Left cardiac atrium (tissue), 4 donors: ENCODE measurements at places on chromosomes 13 and 19.
A peak's percentile ranks its signal among the peaks of the same experiment; 100 is the strongest.

GRCh38 chr19:35585848-35586247, at the start of gene PMIS2:
Gene PMIS2, plus strand, starts transcription at chr19:35586173. Its CDS starts 87 bp downstream, at chr19:35586260.
- no peak for DNase-seq

DNA sequence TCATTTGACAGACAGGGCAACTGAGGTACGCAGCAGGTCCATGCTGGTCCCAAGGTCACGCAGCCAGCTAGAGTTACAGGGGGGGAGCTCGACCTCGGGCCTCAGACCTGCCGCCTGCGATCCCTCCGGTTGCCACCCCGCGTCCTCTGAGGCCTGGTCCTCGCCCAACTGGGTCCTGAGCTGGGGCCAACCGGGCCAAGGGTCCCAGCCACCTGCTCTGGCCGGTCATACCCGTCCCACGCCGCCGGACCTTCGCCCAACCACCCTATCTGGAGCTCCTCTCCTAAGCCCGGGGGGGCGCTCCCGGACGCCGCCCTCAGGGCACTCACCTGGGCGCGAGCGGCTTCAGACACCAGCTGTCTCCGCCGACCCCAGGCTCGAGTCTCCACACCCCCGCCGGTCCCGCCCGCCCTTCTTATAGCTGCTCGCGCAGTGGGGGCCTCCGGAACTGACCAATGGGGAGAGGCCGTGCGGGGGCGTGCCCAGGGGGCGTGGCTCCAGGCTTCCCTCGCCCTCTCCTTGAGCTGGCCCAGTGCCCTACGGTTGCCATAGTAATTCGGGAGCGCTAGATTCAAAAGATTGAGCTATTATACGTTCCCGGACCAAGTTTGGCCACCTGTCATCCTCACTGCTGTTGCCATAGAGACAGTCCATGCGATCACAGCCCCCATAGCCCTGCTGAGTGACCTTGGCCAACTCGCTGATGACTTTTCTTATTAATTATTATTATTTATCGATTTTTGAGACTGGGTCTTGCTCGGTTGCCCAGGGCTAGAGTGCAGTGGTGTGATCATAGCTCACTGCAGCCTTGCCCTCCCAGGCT, at the start of gene PLIN5:
PLIN5 (minus strand) TSS at position 389 of the 823 bp plus-strand sequence. CDS start 1,150 bp downstream, outside the sequence.
- peak; percentile 86 for DNase-seq

DNA sequence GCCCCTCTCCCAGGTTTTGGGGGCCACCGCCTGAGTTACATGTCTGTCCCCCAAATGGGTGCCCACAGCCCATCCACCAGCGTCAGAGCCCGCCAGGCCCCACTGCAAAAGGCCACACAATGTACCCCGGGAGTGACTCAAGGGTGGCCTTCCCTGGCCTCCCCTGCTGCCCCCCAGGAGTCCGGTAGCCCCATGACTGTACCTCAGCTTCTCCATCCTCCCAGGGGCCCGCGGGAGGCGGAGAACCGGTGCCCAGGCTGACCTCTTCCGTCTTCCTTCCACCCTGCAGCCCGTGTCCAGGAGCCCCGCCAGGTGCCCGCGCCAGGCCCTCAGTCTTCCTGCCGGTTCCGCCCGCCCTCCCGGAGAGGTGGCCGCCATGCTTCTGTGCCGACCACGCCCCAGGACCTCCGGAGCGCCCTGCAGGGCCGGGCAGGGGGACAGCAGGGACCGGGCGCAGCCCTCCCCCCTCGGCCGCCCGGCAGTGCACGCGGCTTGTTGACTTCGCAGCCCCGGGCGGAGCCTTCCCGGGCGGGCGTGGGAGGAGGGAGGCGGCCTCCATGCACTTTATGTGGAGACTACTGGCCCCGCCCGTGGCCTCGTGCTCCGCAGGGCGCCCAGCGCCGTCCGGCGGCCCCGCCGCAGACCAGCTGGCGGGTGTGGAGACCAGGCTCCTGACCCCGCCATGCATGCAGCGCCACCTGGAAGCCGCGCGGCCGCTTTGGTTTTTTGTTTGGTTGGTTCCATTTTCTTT, 10.3 kb downstream of the CBARP start:
- no peak for DNase-seq

DNA sequence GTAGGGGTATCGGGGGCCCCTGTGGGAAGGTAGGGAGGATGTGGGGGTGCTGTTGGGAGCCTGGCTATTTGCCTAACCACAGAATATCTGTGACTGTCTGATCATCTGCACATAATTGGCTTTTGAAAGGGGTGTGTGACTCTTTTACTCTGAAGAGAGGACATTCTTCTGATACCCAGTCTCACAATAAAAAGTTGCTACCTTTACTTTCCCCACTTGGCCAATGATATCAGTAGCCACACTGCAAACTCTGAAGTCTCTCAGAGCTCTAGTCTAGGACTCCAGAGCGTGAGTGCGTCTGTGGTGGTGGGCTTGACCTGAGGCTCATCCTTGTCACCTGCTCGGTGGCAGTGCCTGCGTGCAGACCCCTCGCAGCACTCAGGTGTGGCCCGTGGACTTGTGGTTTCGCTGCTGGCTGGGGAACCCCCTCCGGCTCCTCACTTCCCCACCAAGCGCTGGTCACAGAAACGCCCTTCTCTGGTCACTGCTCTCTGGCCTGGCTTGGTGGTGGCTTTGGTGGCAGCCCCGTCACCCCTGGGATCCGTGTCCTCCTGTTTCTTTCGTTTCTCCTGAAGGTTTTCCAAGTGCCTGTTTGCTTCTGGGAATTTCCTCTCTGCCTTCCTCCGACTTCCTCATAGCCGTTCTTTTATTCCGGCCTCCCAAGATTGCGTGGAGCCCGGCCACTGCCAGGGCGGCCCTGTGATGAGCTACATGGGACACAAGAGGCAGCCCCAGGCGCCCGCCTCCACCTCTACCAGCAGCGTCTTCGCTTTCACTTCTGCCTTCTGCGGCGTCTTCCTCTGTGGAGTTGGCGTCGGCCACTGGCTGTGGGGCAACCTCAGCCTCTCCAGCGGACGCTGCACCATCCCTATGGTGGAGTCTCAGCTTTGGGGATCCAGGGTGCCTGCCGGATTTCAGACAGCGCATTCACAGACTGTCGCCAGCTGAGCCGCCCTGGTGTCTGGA, 78.0 kb downstream of the ATP11A start:
- peak; percentile 50 for DNase-seq

- DNase-seq, result no peak
These were observed 910.8 kb upstream of the SLITRK6 start for GRCh38 chr13:86710013-86710412.

- no peak for DNase-seq
These were observed 204.9 kb downstream of the COL4A1 start for GRCh38 chr13:110102053-110102452.

DNA sequence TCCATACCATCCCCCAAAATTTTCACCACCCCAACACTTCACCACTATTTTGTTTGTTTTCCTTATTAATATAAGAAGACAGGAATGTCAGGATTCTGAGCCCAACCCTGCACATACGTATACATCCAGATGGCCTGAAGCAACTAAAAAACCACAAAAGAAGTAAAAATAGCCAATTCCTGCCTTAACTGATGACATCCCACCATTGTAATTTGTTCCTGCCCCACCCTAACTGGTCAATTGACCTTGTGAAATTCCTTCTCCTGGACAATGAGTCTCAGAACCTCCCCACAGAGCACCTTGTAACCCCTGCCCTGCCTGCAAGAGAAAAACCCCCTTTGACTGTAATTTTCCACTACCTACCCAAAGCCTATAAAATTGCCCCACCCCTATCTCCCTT, 132.5 kb downstream of the ZNF675 start:
- DNase-seq, result no peak

DNA sequence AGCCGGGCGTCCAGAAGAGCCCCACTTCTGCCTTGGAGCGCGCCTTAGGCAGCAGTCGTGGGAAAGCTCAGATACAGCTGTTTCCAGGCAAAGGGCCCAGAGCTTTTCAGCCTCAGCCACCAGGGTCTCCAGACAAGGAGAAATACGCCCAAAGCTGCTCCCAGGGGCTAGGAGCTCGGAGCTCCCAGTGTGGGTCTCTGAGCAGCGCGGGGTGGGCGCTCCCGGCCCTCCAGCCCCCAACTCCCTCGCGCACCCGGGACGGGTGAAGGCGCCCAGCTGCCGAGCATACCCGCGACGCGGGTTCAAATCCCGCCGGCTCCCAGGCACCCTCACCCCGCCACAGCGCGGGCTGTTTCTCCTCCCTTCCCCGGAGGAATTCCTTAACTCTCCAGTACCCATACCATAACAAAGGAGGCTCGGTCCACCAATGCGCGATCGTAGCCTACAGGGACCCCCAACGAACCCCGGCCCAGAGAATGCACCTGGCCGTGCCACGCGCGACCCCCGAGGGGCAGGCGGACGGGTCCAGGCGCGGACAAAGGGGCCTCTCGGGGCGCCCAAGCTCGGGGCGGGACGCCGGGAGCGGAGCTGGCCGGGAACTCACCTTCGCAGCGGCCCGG, 507 bp downstream of the COL4A1 start:
- no peak for DNase-seq

GRCh38 chr19:35077411-35078223, 36.1 kb downstream of the HPN start:
- no peak for DNase-seq

GRCh38 chr13:98175823-98176222, 1.2 kb downstream of the RNF113B start:
- no peak for DNase-seq

DNA sequence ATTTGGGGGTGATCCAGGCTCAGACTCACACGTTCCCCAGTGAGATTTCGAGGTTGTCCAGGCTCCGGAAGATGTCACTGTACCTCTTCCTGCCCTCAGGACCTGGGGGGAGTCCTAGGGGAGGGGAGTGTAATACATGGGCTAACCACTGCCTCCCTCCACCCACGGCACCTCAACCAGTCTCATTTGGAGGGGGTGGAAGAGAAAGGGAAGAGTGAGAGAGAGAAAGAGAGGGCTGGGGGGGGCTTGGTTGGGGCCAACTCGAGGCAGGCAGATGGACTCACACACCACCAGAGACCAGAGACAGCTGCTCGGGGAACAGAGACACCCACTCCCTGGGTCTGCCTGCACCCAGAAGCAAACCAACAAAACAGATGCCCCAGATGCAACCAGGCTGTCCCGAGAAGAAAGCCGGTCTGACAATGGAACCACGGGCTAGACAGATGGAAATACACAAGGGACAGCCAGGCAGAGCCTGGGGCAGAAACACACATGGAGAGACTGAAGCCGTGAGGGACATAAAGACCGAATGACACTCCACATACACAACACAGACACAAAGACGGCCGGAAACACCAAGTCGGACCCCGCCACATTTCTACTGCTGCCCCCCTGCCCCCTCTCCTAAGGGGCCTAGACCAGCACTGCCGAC, 825 bp downstream of the GMIP start:
- DNase-seq, result no peak

GRCh38 chr19:41392775-41393174, 4.4 kb downstream of the EXOSC5 start:
- no peak for DNase-seq

GRCh38 chr19:35241417-35241816, 7.4 kb upstream of the LSR start:
- no peak for DNase-seq

GRCh38 chr19:15583346-15583745, 31.7 kb upstream of the CYP4F8 start:
- DNase-seq, result no peak

DNA sequence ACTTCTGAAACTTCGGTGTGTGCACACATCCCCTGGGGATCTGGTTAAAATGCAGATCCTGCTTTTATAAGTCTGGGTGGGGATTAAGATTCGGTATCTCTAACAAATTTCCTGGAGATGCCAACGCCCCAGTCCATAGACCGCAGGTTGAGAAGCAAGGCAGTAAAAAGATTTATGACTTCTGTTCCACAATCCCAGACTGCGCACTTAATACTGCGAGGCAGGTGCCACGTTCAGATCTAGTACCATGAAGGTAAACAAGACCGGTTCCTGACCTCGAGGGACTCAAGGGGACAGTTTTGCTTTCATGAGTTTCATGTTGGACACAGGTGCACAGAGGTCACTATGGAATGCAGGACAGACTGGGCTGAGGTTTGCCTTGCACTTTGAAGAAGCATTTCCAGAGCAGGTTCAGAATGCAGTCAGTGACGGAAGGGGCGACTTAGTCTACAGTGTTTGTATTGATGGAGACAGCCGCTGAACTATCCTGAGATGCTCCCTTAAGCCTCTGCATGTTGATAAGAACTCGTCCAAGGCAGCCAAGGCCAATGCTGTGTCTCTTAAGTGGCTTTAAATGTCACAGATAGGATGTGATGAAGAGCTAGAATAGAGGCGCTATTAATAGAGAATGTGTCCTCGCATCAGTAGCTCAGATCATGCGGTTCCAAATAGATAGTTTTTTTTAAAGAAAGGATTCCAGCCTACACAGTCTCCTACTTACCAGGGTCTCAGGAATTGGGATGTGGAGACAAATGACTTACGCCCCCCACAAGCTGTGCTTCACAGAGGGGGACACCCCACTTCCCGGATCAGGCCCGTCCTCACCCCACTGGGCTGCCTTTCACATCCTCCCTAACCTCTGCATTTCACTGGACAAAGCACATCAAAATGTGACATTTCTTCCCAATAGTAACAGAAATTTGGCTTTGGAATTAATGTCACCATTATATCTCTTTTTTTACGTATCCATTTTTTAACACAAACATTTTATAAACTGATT, 97.1 kb upstream of the IRS2 start:
- DNase-seq, result no peak

DNA sequence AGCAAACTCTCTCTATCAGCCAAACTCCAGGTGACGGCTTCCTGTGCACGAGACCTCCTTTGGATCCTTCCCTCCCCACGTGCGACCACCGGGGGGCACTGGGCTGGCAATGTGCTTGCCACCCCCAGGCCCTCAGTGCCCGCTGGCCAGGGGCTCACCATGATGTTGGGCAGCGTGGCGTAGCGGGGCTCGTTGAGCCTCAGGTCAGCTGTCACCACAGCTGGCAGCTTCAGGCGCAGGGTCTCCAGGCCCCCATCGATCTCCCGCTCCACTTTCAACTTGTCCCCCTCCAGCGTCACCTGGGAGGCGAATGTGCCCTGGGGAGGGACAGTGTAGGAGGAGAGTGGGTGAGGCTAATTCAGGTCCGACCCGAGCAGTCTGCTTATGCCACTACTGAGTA, 4.8 kb upstream of the VSIG10L start:
- DNase-seq, result peak; percentile 12

GRCh38 chr13:26544707-26545106, 12.8 kb upstream of the WASF3 start:
- DNase-seq, result no peak

DNA sequence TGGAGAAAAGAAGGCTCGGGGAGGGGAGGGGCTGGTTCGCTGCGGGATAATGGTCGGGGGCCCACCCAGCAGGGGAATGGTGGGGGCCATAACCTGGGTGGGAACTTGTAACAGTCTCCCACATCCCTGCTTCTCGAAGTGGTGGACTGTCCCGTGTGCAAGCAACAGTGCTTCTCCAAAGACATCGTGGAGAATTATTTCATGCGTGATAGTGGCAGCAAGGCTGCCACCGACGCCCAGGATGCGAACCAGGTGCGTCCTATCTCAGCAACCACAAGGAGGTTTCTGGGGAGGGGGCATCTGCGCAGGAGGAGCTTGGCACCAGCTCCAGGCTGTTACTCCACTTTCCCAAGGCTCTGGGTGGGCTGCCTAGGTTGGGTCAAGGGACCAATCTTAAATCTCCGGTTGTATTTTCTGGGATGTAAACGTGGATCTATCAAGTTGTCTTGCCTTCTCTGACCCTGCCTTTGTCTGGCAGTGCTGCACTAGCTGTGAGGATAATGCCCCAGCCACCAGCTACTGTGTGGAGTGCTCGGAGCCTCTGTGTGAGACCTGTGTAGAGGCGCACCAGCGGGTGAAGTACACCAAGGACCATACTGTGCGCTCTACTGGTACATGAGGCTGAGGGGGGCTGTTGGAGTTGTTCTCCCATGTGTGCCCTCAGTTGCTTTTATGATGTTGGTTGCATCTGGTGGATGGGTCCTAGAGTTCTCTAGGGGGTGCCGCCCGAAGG, 1.6 kb downstream of the TRIM28 start:
- no peak for DNase-seq
